ENCODE measurements at places on chromosomes 12 and 14.
A peak's percentile ranks its signal among the peaks of the same experiment; 100 is the strongest.

DNA sequence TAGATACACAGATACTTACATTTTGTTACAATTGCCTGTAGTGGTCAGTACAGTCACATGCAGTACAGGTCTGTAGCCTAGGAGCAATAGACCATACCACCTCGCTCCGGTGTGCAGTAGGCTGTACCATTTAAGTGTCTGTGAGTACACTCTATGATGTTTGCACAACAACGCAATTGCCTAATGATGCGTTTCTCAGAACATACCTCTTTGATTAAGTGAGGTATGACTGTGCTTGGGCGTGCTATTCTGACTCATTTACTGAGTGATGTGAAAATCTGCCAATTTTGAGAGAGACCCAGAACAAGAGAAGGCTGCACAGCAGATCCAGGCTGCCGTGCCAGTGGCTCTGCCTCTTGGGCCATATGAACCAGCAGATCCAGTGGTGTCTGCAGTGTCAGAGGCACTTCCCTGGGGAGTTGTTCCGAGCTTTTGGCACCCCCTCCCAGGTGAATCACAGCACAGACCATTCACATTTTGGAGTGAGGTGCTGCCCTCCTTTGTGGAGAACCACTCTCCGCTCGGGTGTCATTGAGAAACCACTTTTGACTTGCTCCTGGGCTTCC lies 20.4 kb downstream of the DLK1 start:
- no peak for DNase-seq

GRCh38 chr12:108905725-108906124 lies 25.8 kb downstream of the DAO start:
- no peak for DNase-seq

DNA sequence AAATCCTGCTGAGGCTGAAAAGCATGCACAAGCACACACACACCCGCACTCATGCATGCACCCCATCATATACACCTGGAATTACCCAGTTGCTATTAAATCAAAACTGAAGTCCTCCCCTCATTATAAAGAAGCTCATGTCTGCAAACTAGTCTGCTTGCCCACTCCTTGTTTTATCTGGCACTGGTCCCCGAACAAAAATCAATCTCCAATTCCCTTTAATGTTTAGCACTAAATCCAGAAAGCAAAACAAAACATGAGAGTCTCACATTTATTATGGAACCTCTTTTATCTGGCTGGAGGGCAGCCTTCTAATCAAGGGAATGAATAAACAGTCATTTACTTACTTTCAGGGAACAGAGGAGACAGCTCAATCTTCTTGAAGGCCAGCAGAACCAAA lies 1093.4 kb upstream of the FLRT2 start:
- DNase-seq = no peak

GRCh38 chr14:60760209-60760608 lies 25.6 kb downstream of the MNAT1 start:
- no peak for DNase-seq

DNA sequence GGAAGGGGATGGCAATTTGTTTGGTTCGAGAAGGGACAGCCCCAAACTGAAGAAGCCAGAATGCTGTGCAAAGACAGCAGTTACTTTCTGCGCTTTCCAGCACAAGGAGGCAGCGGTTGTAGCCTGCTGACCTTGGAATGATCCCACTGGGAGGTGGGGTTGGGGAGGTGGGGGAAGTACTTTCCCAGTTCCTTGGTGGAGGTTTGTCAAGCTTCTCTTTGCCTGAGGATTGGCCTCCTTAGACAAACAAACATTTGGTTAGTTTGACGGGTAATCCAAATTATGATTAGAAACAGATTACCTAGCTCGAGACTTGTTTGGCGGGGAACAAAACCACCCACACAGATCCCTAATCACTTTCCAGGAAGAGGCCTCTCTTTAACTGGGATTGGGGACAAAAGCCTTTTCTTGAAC lies 79.1 kb upstream of the EGLN3 start:
- no peak for DNase-seq

DNA sequence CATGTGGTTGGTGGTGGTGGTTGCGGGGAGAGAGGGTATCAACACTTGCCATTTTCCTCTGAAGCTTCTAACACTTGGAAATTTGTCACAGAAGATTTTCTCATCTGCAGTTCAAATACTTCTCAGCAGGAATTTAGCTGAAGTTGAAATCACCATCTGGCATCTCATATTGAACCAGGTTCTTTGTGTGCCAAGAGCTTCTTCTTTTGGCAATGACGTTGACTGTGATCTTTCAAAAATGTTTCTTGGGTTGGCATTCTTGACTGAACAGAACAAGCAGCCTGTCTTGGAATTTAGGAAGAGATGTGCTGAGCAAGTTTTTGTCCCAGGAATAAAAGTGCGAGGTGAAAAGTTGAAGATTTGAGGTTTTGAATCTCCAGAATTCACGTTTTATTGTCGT lies 8.7 kb upstream of the NIN start:
- DNase-seq = no peak

DNA sequence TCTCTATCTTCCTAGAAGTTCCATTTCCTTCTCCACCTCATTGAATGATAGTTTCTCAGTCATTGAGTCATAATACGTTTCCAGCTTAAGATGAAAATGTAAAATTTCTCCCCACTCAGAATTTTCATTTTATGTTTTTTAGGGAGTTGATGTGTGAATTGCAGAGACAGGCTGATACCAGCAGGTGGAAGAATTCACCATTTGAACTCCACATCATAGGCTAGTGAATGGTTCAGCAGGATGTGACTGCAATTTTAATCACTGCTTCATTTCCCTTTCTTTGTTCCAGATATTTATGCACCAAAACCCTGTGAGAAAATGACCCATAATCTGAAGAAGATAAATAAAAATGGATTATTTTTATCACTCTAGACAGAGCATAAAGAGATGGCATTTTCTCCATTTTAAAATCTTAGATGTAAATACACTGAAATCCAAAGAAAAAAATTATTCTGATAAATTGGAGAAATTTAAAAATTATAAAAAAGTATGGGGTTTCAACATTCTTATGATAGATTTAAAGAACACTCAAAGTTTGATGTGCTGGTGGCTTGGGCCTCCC lies 10.6 kb upstream of the PYGL start:
- DNase-seq = no peak

- DNase-seq = no peak
Measured at GRCh38 chr14:99117671-99118045, 154.3 kb downstream of the BCL11B start.

DNA sequence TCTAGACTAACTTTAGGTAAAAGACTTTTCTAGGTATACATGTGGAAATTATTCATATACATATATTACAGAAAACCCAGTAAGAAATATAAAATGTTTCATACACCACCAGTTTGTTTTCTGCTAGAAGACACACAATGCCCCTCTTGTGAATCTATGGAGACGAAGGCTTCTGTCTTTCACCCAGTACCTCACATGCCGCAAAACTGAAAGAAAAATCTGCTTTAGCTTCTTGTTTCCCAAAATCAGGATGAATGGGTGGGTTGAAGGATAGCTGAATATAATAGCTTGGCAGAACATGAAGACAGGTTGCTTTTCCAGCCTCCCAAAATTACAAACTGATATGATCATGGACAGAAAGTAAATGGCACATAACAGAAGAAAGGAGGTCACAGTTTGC lies 1.3 kb downstream of the TAS2R30 start:
- no peak for DNase-seq

DNA sequence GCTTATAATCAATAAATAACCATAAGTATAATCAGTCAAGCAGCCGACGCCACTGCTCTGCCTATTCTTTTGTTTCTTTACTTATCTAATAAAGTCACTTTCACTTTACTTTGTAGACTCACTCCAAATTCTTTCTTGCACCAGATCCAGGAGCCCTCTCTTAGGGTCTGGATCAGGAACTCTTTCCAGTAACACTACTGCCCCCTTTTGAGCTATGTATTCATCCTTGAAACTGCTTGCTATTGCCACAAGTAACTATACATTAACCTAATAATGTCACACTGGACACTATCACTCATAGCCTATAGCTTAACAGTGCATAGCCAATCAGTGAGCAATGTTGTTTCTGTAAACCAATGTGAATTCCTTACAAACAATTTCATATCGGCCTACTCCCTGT lies 2.8 kb upstream of the NID2 start:
- DNase-seq = no peak

DNA sequence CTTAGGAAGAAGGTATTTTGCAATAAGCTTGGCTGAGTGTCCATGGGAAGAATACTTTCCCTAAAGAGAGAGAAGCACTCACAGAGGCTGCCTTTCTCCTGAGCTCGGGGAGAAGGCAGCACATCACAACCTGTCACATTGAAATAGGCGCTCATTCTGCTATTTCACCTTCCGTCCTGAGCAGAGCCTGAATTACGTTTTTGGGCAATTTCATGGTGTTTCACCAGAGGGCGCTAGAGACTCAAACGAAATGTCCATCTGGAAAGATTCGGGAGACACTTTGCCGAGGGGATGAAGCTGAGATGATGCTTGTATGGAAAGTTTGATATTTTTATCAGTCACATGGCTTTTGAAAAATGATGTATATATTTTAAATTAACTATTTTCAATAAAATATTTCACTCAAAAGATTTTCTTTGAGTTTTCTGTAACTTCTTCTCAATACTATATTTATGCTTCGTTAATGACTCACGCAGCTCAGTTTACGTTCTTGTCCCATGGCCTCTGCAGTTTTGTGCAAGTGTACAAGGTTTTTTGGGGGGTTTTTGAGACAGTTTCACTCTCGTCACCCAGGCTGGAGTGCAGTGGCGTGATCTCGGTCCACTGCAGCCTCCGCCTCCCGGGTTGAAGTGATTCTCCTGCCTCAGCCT lies 17.4 kb upstream of the B4GALNT3 start:
- peak; percentile 63 for DNase-seq

DNA sequence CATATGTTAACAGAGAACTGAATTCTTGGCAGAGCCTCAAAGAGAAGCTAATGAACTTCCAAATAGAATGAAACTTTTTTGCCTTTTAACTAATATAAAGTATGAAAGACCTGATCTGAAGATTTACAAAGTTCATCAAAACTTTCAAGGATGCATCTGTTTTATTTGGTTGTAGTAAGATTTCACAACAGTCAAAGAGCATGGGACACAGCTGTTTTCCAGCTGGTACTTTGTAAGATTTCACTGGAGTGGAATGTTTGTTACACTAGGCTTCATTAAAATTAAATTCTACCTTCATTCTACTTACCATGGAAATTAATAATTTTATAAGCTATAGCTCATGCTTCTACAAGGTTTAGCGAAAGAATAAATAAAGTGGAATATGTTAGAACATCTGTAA lies 351.2 kb downstream of the SLC6A15 start:
- no peak for DNase-seq

DNA sequence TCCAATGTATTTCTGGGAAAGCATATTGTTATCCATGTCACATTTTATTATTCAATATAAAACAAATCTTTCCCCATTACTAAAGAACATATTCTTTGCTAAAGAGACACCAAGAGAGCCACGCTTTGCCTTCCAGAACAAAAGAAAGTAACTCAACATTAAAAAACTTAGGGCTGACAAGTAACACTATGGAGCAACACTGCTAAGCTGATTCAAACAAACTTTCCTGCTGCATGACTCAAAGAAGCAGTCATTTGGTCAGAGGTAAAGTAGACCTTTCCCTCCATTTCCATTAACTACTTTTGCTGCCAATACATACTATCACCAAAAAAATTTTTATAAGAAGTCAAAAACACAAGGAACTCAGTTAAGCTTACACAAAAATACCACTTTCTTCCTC lies 83.0 kb downstream of the DENND5B start:
- DNase-seq = no peak

DNA sequence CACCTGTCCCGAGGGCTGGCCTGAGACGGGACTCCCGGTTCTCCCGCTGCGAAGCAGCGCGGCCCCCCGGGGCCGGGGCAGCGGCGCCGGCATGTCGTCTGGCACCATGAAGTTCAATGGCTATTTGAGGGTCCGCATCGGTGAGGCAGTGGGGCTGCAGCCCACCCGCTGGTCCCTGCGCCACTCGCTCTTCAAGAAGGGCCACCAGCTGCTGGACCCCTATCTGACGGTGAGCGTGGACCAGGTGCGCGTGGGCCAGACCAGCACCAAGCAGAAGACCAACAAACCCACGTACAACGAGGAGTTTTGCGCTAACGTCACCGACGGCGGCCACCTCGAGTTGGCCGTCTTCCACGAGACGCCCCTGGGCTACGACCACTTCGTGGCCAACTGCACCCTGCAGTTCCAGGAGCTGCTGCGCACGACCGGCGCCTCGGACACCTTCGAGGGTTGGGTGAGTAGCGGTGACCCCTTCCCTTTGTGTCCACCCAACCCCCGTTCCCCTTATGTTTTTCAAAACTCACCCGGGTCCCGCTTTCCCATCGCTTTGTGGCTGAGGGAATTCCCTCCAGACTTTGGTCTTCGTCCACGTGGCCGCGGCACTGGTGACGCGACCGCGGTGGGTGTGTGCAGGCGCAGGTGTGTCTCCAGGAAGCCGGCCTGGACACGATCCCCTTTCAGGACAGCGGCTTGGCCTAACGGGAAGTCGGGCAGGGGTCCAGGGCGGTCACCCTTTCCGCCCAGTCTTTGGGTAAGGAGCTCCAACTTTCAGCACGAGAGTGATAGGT lies 826 bp downstream of the PRKCH start:
- DNase-seq = peak; percentile 36

GRCh38 chr12:130953771-130954543 lies at the start of gene ADGRD1:
ADGRD1 (plus strand) TSS chr12:130953907; CDS start chr12:130954466, 559 bp downstream.
- peak; percentile 47 for DNase-seq

Data from liver (tissue), 10 donors.